ENCODE measurements at places on chromosomes 5 and 9.

DNA sequence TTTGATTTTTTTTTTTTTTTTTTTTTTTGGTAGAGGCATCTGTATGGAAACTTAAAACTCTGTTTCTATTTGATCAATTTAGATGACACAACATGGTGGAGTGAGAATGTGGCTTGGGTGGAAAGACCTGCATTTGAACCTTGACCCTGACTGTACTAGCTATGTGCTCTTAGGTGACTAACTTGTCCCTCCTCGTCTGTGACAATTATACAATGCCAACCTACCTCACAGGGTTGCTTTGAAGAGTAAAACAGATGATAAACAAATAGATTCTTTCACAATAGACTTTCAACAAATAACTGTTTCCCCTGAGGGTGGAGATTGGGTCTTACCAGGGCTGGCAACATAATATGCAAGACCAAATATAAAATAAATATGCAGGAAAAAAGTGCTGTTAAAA lies 109.3 kb downstream of the CRB2 start:
- no peak for DNase-seq

- DNase-seq = no peak
Observed at GRCh38 chr5:56314529-56314928, 81.4 kb upstream of the ANKRD55 start.

DNA sequence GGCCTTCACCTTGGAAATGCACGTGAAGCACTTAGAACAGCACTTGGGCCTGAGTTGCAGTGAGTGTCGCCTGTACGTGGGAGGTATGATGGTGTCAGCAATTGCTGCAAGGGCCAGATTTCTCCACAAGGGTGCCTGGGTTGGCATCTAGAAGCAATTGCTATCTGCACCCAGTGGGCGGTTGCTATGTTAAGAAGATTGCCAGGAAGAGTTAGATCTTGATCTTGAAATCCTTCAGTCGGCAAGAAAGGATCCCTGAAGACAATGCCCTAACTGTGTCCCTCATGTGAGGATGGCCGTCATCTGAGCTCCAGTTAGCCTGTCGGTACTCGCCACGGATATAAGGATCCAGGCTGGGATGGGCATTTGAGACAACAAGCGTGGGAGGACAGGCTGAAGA lies 62.9 kb downstream of the MAMDC2 start:
- no peak for DNase-seq

DNA sequence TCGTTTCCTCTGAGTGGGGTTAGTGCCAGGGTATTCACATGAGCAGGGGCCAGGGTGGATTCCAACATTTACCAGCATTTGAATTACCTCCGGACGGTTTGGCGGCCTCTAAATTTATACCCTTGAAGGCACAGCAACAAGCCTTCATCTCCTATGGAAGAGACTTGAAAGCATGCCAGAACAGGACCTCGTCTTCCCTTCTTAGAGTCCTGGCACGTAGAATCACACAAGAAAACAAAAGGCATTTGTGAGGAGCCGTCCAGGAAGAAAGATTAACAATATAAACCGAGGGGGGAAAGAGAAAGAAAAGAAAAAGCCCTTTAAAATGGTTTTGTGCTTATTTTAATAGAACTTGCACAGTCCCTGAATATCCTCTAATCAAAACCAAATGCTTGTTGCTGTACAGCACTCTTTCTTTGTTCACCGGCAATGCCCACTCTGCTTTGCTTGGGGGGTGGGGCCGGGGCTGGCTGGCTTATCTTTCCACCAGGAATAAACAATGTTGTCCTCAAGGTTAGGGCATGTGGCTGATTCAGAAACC lies 575.8 kb upstream of the ZNF462 start:
- peak; percentile 80 for DNase-seq

- DNase-seq = no peak
Observed at GRCh38 chr5:126674145-126674544, 73.4 kb downstream of the PHAX start.

GRCh38 chr5:134093351-134093750 lies 21.1 kb upstream of the TCF7 start:
- no peak for DNase-seq

- DNase-seq = no peak
Observed at GRCh38 chr9:107008011-107008410, 145.0 kb downstream of the ZNF462 start.

DNA sequence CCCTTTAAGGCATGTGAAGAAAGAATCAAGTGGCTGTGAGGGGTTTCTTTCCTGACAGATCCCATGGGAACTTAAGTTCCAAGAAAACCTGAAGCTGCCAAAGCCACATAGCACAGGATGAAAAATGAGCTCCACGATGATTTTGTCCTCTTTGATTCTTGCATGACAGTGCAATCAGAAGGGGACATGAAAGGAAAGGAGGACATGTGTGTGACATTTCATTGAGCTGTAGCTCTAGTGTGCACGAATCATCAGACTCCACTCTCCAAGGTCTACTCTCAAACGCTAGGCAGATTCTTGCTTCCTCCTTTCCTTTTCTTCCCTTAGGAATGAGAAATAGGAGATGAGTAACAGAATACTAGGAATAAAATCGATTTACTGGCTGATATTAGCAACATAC lies 142.0 kb downstream of the ZNF608 start:
- peak; percentile 38 for DNase-seq

All from pons (tissue), 1 donor.